ENCODE measurements at places on chromosomes 16 and 17.

- DNase-seq: peak; percentile 60
Measured at GRCh38 chr17:74923538-74924249, 379 bp upstream of the OTOP2 start.

- no peak for DNase-seq
Measured at GRCh38 chr16:89094252-89094879, 714 bp downstream of the ACSF3 start.

GRCh38 chr17:80426671-80427326, 11.8 kb downstream of the ENDOV start:
- DNase-seq: peak; percentile 79

DNA sequence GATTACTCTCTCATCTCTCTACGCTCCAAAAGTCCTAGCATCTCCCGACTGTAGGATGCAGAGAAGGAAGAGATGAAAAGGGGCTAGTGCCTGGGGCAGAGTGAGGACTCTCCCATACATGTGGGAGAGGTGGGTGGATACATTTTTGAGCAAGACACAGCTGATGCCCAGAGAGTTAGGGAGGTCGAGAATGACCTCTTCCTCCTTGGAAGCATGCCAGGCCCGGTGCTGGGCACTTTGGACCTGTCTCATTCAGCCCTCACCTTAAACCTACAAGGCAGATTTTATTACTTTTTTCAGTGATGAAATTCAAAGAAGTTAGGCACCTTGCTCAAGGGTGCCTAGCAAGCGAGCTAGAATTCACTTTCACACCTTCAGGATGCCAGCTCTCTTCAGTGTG, 38.2 kb downstream of the WSCD1 start:
- no peak for DNase-seq

DNA sequence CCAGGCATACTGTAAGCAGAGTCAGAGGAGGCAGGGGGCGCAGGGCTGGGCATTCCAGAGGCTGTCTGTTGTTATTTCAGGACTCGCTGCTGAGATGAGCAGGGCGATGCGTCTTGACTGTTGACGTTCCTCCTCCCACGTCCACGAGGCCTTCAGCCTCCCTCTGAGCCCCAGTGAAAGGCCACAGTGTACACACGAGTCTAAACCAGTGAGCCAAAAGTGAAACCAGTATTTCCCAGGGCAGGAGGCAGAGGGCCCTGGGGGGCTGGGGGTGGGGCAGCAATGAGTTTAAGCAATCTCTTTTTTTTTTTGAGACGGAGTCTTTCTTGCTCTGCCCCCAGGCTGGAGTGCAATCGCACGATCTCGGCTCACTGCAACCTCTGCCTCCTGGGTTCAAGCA, 21.5 kb downstream of the SMTNL2 start:
- no peak for DNase-seq

DNA sequence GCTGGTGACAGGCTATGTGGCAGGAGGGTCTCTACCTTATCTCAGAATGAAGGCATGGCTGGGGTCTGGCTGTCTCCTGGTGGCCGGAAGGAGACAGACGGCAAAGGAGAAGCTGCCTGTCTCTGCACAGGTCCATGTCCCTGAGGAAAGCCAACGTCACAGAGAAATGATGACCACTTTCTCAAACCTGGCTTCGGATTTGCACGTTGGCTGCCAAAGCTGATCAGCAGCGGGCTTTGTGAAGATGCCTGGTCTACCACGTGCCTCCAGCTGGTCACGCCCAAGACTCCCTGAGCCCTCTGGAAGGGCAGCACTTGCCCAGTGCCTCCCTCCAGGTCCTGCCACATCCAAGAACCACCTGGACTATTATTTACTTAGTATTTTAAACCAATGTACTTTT, 8.4 kb downstream of the DEXI start:
- DNase-seq: no peak

- no peak for DNase-seq
Measured at GRCh38 chr17:4691686-4692085, 12.3 kb downstream of the PELP1 start.

DNA sequence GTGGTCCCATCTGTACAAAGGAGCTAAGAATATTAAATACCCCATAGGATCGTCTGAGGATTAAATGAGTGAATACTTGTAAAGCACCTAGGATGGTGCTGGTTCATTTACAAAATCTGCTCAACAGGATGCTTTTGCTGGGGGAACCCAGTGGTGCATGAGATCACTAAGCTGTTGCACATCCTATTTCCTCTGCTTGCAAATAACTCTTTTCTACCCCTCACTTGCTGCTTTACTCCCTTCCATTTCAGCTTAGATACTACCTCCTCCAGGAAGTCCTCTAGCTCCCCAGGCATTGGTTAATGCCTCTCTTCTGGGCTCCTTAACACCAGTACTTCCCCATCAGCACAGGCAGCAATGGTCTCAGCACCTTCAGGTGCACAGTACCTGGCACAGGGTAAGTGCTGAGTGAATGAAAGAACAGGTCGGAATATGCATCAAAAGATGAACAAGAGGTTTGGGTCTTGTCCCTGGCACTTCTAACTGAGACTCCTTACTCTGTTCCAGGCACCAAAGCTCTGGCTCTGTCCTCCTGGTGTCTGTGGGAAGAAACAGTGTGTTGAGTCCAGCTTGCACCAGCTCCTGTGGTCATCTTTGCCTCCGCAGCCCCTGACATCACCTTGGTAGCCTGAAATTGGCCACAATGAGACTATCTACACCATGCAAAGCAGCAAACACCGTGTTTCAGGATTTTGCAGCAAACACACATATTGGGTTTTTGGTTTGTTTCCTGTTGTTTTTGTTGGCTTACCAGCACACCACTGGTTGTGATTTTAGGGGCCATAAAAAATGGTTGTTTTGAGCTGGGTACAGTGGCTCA, 24.1 kb upstream of the IL21R start:
- no peak for DNase-seq

DNA sequence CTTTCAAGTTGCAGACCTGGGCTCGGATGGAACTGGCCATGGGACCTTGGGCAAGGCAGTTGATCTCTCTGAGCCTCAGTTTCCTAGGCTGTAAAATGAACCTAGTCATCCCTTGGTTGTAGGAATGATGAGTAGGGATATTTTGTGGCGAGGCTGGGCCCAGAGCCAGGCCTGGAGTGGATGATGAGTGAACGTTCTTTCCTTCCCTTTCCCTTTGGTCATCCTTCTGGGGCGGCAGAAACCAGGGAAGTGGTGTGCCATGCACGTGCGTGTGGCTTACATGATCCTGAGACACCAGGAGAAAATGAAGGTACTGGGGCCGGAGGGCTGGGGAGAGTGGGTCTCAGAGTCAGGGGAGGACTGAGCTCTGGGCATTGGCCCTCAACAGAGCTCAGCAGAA, 8.4 kb downstream of the FBRS start:
- no peak for DNase-seq

DNA sequence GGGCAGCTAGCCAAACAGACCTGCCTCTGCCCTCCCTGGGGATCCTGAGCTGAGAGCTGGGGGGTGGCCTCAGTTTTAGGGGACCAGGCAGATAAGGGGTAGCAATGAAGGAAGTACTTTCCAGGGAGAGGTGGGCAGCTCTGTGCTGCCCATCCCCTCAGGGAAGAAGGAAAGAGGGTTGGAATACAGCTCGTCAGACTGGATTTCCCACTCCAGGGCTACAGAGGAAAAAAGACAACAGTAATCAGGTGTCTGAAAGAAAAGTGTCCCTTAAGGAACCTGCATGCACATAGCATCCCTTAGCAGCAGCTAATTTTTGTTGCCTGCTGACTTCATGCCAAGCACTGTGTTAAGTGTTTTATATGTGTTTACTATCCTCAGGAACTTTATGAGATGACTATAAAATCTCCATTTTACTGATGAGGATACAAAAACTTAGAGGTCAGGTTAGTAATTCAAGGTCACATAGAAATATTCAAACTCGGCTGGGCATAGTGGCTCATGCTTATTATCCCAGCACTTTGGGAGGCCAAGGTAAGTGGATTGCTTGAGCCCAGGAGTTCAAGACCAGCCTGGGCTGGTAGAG, 3.2 kb upstream of the MRPL58 start:
- no peak for DNase-seq

DNA sequence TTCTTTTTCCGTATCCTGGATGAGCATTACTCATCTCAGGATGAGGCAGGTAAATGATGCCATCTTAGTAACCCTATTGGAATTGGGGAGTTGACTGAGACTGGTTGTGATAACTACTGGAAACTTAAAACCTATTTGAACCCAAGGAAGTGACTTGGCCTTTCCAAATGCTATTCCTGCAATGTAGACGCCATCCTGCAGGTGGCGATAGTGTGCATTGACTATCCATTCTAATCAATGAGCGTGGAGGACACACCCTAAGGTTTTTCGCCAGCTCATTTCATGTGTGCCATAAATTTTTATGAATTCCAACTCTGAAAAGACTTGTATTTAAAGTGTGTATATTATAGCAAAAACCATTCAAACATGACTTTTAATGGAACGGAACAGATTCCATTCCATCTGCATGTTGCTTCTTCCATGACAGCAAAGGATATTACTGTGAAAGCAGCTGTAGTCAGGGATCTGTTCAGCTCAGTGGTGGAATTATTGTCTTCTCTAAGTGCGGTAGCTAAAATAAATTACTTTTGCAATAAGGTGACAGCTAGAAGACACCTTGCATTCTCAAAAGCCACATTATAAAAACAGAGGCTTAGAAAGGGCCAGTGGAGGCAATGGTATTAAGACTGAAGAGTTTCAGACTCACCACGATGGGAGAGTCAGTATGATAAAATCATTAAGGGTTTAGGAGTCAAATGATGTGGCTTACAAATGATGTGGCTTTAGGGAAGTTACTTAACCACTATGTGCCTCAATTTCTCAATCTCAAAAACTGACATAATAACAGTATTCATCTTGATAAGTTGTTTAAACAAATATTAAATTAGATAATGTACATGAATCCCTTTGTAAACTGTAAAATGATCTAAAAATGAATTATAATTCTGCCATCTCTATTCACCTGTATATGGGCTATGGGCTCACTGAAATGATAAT, 55.5 kb downstream of the SYT17 start:
- DNase-seq: peak; percentile 56

- no peak for DNase-seq
Measured at GRCh38 chr17:47696717-47697642, 3.0 kb downstream of the TBKBP1 start.

Measured in A673 (cell line).